NCI-H1930 (cell line): ENCODE measurements at places on chromosomes 1 and 21.

GRCh38 chr1:192839162-192840066 is 30.6 kb downstream of the RGS2 start:
- no peak for DNase-seq

DNA sequence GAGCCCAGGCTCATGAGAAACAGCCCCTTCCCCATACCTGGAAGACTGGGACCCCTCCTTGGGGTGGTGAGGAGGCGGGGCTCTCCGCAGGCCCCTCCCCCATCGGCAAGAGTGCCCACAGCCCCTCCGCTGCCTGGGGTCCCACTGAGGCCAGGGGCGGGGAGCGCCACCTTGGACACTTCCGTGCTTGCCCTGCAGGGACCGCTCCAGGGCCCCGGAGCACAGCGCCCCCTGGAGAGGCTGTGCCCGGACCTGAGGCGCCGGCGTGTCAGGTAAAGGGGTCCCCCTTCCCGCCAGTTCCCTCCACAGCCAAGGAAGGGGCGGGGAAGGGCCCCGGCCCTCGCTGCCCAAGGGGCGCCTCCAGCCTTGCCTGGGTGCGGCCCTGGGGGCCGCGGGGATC is 21.5 kb downstream of the INAVA start:
- no peak for DNase-seq

- DNase-seq = no peak
Measured at GRCh38 chr1:165161130-165161529, 195.4 kb downstream of the LMX1A start.

GRCh38 chr1:98949621-98950020 is 55.0 kb downstream of the PLPPR5 start:
- DNase-seq = no peak
